ENCODE measurements at places on chromosomes 6 and 20. TPM values are rescaled to one million over a fixed set of nuclear protein-coding genes. Genes with fewer than 3 reads are reported as not detected.

Gene SALL4
- 2.3 TPM for total RNA-seq

Gene TBC1D32
- 10.8 TPM for total RNA-seq

Gene SLC32A1
- total RNA-seq: not detected

Gene PRKN
- not detected for total RNA-seq

Gene OXT
- total RNA-seq: not detected

Gene SLC22A3
- 2.2 TPM for total RNA-seq

Gene ALDH8A1
- 0.12 TPM for total RNA-seq

Gene PTK7
- total RNA-seq: 66.4 TPM

GRCh38 chr20:5442101-5442500, 125.3 kb upstream of the PROKR2 start:
- DNase-seq: no peak

DNA sequence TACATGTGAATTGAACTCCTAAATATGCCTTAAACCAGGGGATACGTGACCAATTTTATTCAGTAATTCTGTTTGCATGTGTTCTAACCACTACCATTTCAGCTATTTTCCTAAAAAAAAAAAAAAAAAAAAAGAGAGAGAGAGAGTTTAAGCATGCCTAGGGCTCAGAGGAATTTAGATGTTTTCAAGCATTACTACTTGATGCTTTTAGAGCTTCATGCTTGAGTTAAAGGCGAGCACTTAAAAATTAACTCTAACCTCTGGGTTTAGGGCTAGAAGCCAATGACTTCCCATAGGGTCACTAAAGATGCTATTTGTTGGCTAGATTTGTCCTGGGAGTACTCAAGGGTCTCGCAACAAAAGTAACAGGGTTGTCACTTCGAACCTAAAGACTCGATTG, 217.7 kb downstream of the ATXN1 start:
- DNase-seq: no peak

DNA sequence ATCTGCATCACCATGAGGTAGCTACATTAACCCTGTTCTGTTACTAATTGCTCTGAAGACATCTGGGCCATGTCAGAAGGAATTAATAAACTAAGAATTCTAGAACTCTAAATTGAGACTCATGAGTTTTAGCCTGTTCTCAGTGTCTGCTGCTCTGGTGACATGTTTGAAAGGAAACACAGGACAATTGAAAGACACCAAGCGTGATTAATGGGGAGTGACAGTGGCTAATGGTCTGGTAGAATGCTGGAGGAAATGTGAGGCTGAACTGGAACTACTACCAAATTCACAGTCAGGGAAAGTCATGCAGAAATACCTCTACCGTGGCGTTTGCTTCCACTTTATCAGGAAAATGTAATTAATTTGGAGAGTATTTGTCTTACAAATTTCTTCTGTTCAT, 140.0 kb downstream of the TBC1D7 start:
- DNase-seq: no peak

GRCh38 chr6:10414756-10415616, at the start of gene TFAP2A:
TSS of gene TFAP2A (minus strand) at chr6:10415074. CDS start at chr6:10414991, 83 bp downstream.
- peak; percentile 88 for DNase-seq

GRCh38 chr6:138803331-138803730, 7.4 kb downstream of the ECT2L start:
- DNase-seq: no peak

GRCh38 chr6:3285049-3285639, 26.4 kb downstream of the PSMG4 start:
- no peak for DNase-seq

GRCh38 chr6:159376516-159377158, 207.4 kb downstream of the FNDC1 start:
- no peak for DNase-seq

- DNase-seq: no peak
Observed at GRCh38 chr6:111993342-111993741, 60.6 kb upstream of the CCN6 start.

- no peak for DNase-seq
Observed at GRCh38 chr20:33963751-33964150, 30.0 kb upstream of the RALY start.

DNA sequence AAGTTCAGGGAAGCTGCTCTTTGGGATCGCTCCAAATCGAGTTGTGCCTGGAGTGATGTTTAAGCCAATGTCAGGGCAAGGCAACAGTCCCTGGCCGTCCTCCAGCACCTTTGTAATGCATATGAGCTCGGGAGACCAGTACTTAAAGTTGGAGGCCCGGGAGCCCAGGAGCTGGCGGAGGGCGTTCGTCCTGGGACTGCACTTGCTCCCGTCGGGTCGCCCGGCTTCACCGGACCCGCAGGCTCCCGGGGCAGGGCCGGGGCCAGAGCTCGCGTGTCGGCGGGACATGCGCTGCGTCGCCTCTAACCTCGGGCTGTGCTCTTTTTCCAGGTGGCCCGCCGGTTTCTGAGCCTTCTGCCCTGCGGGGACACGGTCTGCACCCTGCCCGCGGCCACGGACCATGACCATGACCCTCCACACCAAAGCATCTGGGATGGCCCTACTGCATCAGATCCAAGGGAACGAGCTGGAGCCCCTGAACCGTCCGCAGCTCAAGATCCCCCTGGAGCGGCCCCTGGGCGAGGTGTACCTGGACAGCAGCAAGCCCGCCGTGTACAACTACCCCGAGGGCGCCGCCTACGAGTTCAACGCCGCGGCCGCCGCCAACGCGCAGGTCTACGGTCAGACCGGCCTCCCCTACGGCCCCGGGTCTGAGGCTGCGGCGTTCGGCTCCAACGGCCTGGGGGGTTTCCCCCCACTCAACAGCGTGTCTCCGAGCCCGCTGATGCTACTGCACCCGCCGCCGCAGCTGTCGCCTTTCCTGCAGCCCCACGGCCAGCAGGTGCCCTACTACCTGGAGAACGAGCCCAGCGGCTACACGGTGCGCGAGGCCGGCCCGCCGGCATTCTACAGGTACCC, at the start of gene ESR1:
Gene ESR1, plus strand, starts transcription at position 170 of the 858 bp plus-strand sequence. Its CDS starts 231 bp downstream, at position 401.
- no peak for DNase-seq

- DNase-seq: peak; percentile 13
Observed at GRCh38 chr6:42049948-42050296, 402 bp upstream of the TAF8 start.

- peak; percentile 70 for DNase-seq
Observed at GRCh38 chr20:31719644-31720485, 2.8 kb downstream of the BCL2L1 start.

DNA sequence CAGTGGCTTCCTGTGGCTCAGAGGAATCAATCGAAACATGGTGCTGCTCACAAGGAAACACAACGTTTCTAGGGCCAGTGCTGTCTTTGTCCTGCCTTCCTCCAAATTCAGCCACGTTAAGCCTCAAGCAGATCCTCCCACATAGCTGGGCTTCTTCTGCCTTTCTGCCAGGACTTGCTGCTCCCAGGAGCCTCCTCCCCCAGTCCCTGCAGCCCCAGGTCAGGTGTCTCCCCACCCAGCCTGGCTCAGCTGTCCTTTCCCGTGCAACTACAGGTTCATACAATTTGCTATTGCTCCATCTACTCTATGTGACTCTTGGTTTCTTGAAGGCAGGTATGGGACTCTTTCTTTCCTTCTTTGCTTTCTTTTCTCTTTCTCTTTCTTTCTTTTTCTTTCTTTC, 215.3 kb upstream of the RNF24 start:
- DNase-seq: no peak

GRCh38 chr6:137820425-137820824, 46.6 kb upstream of the TNFAIP3 start:
- DNase-seq: no peak

- no peak for DNase-seq
Observed at GRCh38 chr6:134449004-134449403, 131.1 kb upstream of the SGK1 start.

DNA sequence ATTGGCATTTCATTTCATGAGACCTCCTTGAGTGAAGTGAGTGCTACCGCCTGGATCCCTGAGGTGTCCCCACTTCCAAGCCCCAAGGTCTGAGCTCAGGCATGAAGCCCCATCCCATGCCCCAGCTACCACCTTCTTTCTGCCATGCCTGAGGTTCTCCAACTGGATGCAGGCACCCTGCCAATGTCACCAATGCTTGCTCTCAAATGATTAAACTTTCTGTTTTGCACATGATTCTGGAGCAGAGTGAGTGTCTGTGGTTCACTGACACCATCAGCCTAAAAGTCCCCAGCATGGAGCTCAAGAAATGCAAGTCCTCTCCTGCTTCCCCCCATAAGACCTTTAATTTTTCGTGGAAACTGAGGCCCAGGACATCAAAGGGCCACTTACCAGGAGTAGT, 43.7 kb upstream of the BPIFA2 start:
- DNase-seq: no peak

GRCh38 chr20:4329232-4329631, 313.9 kb upstream of the RNF24 start:
- DNase-seq: peak; percentile 32
